ENCODE measurements at places on chromosomes 3 and 15.

DNA sequence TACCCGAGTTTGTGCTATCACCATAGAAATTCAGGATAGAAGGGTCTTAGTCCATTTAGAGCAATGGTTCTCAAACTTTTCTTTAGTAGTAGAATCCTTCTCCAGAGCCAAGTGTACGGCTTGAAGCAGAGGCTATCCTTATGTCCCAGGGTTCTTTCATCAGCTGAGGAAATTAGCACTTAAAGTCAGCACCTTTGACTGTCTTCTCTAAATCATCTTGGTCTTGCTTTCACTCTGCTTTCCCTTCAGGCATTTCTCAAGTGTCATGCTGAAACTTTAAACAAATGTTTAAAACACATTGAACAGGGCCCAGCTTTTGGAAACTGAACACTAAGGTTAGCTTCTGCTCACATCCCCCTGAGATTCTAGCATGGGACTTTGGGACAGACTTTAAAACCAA lies 78.2 kb downstream of the TM4SF4 start:
- DNase-seq, result no peak

- DNase-seq, result no peak
Observed at GRCh38 chr3:112128843-112129727, 4.0 kb downstream of the GCSAM start.

GRCh38 chr15:29270976-29271375 lies 1.4 kb upstream of the NSMCE3 start:
- no peak for DNase-seq

- DNase-seq, result no peak
Observed at GRCh38 chr3:60188803-60189202, 1062.4 kb downstream of the FHIT start.

DNA sequence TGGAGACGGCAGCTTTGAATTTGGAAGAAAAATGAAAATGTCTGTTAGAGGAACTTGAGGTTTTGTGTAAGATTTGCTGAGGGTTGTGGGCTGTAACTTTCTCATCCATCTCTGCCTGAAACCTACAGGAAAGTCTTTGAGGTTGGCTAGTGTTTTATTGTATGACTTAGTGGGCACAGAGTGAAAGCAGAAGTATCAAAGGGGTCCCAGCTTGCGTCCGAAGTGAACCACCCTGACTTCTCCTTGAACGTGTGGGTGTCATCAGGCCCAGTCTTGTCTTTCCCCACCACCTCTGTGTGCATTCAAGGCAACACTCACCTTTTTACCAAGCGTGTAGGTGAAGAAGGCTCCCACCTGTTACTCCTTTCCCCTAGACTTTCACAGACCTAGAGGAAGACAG lies 682.1 kb upstream of the CFAP20DC start:
- DNase-seq, result no peak

- no peak for DNase-seq
Observed at GRCh38 chr15:43922021-43922420, 95.2 kb downstream of the WDR76 start.

GRCh38 chr3:64152086-64152485 lies 73.2 kb downstream of the PRICKLE2 start:
- no peak for DNase-seq
